ENCODE measurements at places on chromosomes 5 and 9.
A peak's percentile ranks its signal among the peaks of the same experiment; 100 is the strongest.

DNA sequence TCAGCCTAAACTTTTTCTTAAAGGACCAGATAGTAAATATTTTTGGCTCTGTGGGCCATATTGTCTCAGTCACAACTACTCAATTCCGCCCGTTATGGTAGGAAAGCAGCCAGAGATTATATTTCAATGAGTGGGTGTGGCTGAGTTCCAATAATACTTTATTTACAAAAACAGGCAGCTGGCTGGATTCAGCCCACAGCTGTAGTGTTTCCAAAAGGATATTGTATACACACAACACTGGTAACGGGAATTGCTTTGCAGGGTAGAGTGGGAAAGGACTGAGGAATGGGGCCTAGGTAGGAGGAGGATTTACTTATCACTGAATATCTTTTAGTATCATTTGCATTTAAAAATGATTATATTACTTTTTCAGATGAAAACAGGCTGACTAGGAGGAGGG is 21.0 kb downstream of the GCNT4 start:
- no peak for DNase-seq

DNA sequence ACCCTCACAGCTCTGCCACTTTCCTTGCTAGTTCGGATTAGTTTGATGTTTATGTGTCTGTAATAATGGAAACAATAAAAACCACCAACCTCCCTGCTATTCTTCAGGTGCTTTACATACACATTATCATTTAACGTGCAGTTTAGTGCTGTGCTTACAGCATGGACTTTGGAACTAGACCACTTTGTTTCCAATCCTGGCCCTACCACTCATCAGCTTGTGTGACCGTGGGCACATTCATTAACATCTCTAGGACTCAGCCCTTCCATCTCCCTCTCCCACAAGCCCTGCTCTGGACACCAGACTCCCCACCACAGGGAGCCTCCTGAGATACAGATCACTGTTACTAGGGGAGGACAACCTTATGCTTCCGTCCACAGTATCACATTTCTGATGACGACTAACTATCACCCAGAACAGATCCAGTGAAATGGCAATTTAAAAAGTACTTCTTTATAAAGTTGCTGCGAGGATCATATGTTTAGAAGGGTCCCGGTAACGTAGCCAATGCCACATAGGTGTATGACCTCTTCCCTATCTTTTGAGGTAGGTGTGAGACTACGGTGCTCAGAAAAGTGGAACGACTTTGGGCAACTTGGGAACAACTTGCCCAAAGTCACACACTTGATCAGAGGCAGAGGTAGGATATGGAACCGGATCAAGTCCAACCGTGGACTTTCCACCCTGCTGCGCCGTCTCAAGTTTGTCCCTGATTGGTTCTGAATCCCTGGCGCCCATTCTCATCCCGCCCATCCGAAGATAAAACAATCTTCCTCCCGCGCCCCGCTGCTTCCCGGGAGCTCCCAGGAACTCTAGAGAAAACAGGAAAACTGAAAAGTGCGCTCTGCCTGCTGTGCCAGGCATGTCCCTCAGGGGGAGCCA is 132.4 kb upstream of the NIPBL start:
- DNase-seq, result no peak

DNA sequence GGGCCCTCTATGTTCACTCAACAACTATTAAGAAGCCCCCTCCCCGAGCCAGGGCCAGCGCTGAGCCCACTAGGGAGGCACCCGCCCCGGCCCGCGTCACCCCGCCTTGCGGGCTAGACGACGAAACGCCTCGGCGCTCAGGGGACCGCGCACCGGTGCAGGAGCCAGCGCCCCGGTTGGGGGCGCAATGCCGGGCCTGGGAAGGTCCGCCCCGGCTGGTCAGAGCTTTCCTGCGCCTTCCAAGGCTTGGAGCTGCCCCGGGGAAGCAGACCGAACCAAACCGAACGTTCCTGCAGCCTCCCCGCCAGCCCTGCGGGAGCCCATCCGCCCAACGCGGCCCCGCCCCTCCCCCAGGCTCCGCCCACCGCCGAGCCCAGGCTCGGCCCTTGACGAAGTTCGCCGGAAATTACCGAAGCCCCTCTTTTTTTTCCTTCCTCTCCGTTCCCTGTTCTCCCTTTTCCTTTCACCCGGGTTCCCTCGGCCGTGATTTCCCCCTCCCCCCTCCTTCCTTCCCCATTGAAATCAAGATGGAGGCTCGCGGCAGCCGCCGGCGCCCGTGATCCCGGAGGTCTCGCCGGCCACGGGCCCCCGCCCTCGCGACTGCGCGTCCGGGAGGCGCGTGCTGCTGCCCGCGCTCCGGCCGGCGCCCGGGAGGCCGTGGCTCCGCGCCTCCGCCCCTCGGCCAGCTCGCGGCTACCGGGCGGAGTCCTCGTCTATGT is at the start of gene TRIO:
Gene TRIO (plus strand): TSS at position 516 of the 719 bp plus-strand sequence. CDS start 384 bp downstream, outside the sequence.
- peak; percentile 91 for DNase-seq

GRCh38 chr5:113123618-113124017 is 147.0 kb downstream of the DCP2 start:
- DNase-seq, result no peak

- no peak for DNase-seq
Observed at GRCh38 chr9:27125030-27125429, 16.0 kb downstream of the TEK start.

DNA sequence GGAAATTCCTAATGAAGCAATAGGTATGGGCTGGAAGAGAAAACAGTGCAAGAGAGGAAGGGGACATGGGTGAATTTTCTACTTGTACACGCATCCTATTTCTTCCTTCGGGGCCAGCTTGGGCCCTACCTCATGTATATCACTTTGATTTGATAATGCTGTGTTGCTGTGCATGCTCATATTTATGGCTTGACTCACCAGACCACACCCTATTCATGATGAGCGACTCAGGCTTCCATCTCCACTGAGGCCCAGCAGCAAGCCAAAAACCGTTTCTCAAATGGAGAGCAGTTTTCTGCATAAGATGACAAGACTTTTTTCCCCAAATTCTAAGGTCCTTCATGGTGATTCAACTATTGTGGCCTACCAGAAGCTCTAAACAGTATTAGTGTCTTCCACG is 2039.1 kb upstream of the CDH9 start:
- no peak for DNase-seq

GRCh38 chr5:79330071-79330470 is 94.1 kb downstream of the JMY start:
- DNase-seq, result no peak

GRCh38 chr9:101977614-101978210 is 239.3 kb upstream of the GRIN3A start:
- DNase-seq, result peak; percentile 46

DNA sequence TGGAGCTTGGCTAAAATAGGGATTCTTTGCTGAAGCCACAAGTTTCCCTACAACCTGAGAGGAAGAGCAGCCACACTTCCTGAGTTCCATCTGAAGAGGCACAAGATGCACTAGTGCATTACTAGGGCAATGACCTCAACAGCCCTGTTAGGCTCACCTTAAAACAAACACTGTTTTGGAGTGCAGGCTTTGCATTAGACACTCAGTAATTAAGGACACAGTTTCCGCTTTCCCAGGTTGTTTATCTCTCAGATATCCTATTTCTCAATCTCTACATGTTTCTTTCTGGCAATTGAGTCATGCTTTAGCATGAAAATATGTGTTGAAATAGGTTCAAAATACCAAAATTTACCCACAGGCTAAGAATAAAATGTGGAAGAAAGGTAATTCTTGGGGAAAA is 34.2 kb downstream of the EMB start:
- DNase-seq, result no peak
